ENCODE measurements at places on chromosomes 1 and 21. TPM values are rescaled to one million over a fixed set of nuclear protein-coding genes. Genes with fewer than 3 reads are reported as not detected.

DNA sequence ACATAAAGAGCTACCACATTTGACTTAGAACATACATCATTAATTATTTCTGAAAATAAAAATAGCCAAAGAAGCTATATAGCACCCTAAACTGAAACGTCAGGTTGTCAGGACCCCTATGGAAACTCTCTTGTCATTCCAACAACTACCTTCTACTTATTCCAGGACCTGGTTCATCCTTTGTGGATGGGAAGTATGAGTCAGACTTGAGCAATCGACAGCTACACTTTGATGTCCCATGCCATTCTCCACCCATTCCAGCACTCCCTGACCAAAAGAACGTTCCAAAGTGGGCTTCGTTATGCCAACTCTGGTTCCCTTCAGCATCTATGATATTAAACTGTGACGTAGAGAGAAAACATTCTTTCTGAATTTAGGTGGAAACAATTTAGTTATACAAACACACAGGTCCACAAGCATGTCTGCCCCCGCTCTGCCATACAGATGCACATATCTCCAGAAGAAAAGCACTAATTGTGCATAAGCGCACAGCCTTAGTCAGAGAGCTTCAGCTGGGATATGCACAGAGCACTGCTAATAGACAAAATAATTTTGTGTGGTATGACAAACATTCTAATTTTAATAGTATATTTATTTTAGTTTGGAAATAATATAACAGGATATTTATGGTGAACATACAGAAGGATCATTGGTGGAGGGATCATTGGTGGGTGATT is 723.1 kb upstream of the B3GALT2 start:
- DNase-seq, result no peak

DNA sequence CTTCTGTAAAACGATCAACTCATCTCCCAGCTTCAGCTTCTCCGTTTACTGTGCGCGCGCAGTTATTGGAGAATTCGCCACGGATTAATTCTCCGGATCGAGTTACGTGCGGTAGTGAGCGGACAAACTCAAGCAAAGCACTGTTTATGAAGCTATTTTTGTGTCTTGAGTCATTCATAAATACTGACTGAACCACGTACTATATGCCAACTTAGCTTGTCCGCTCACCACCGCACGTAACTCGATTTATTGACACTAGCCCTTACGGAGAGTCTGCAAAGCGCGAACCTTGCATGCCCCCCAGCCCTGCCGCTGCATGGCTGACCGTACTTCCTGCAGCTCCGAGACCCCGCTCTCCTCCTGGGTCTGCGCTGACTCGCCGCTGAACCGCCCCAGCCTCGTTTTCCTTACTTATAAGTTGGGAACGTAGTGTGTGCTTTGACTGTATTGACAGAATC is 773 bp downstream of the CHD1L start:
- peak; percentile 12 for DNase-seq

- DNase-seq, result no peak
Observed at GRCh38 chr21:42191064-42191463, 27.9 kb upstream of the ABCG1 start.

SLC6A17 gene
- total RNA-seq, result not detected

C1orf87 gene
- not detected for total RNA-seq

DNA sequence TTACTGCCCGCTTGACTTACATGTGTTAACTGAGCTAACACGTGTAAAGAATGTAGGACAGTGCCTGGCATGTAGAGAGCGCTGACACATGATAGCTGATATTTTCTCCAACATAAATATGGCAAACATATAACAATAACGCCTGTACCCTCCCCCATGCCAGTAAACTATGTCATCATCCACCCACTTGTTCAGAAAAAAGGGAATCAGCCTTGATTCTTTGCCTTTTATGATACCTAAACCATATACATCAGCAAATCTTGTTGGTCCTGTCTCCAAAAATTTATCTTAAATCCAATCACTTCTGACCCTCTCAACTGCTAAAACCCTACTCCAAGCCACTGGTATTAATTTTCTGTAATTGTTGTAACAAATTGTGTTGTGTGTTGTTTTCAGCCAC is 1.1 kb upstream of the ZNF692 start:
- no peak for DNase-seq

CHRM3 gene
- total RNA-seq, result 0.75 TPM

- DNase-seq, result no peak
Observed at GRCh38 chr1:39788426-39788757, 273 bp downstream of the BMP8B start.

- DNase-seq, result no peak
Observed at GRCh38 chr1:43786960-43787359, 79.6 kb downstream of the ST3GAL3 start.

DNA sequence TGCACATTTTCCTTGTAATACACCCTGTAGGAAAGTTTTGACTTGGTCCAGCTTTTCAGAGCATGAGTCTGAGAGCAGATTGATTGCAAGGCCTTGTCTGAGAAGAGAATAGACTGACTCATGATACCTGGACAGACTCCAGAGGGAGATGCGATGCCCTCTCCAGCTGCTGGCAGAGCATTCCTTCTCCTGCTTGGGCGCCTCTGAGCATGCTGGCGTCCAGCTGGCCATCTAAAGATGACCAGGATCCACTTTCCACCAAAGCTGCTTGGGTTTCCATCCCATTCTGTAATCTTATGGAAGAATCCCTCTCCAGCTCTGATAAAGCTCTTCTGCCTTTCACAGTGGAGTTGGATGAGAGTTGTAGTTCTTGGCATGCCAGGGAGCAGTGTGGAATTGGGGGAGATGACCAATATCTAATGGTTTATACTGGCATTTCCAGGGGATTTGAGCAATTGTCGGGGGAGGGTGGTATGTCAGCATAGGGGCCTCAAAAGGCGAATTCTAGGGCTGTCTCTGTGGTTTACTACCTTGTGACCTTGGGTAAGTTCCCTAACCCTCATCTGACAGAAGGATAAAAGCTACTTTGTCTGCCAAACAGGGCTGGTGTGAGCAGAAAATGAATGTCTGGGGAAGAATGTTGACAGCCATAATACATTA is 19.5 kb downstream of the SZRD1 start:
- DNase-seq, result no peak

CR1L gene
- not detected for total RNA-seq

GRCh38 chr1:35192853-35193664 is at the start of gene SFPQ:
TSS of gene SFPQ (minus strand) at chr1:35193145. CDS start at chr1:35193049, 96 bp downstream.
- DNase-seq, result peak; percentile 97

DNA sequence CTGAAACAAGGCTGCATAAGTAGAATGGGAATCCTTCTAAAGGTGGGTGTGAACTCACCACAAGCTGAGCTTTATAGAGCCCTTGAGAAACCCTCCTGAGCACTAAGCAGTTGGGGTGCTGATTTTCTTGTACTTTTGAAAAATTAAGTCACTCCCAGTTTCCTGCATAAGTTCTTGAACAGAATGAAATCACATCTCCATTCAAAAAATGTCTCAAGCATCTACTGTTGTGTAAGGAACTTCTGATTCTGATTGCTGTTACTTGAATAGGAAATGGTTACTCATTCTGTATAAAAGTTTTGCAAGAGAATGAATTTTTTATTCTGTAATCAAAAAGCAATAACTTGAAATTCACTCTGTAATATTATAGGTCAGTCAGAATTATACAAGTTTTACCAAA is 50.8 kb upstream of the WNT2B start:
- DNase-seq, result no peak

DNA sequence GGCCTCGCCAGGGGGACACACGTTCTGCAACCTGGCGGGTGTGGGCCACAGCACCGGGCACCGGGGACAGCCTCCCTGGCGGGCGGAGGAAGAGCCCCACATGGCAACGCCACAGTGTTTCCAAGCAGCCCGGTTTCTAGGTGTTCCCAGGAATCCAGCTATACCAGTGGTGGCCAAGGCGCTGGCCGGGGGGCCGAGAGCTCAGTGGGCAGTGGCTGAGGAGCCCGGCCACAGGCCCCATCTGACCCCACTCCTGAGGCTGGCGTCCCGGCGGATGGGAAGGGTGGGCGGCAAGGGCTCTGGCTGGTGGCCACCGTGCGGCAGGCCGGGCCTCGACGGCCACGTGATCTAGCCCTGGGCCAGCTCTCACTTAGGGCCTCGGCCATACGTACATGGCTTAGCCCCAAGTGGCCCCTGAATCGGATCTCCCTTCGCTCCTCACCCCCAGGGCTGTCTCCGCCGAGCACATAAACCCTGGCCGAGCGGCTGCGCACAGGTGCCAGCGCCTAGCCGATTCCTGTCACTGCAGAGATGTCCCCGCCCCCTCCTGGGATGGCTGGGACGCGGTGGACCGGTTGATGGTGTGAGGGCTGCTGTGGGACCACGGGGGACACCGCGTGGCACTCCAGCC is 68.7 kb downstream of the MORN1 start:
- DNase-seq, result no peak

DNA sequence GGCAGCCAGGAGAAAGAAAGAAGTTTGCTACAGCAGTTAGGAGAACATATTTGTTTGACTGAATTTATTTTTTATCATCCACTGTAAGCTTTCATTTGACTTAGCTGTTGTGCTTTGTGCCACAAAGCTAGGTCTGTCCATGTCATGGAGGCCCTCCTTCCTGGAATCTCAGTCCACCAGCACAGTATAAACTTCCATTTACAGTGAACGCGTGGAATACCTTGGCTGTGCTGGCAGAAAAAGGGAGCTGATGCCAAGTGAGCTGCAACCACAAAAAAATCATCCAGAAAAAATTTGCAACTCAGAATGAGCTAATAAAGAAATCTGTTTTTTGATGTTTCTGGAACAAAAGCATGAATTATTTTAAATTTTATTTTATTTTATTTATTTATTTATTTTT is 72.6 kb downstream of the ATP6V1G3 start:
- no peak for DNase-seq

CELA2B gene
- not detected for total RNA-seq

DNA sequence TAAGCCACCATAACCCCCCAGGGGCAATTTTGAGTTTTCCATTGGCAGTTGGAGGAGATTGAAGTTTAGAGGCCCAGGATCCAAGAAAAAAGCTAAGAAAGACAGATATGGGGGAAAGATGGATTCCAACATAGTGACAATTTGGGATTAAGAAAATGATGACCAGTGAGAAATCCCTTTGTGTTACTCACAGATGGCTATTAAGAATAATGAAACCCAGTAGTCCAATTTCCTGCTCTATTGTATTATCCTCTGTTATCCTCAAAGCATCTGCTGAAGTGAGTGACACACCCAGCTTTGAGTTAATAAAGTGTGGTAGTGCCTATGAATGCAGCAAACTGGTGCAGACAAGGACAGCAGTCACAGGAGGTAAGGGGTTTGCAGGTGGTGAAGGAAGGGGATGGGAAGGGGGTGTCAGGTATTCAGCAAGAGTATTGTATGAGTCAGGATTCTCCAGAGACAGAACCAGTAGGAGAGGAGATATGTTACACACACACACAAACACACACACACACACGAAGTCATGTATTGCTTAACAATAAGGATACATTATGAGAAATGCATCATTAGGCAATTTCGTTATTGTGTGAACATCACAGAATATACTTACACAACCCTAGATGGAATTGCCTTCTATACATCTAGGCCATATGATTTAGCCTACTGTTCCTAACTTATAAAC is 112.4 kb upstream of the VANGL1 start:
- no peak for DNase-seq

DNA sequence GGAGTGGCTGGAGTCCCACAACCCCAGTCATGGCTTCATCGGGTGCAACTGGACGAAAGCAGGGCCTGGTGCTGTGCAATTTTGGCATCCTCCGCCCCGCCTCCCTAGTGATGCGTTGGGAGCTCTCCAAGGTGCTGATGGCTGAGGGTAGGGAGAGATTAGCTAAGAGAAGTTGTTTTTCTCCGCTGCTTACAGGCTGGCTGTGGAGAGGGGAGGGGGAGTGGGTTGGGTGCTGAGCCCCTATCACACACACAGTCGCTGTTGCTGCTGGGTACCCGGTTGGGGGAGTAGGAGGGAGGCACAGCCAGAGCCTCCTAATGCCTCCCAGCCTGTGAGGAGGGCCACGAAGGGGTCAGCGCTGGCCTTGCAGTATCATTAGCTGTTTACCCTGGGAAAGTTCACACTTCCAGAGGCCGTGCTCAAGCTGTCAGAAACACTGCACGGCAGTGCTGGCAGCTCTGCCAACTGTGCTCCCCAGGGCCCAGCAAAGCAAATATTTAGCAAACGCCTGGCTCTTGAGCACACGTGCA is 110.0 kb downstream of the GRIK3 start:
- DNase-seq, result peak; percentile 5

- DNase-seq, result peak; percentile 66
Observed at GRCh38 chr1:15304708-15305467, 57.9 kb downstream of the FHAD1 start.

- no peak for DNase-seq
Observed at GRCh38 chr1:96358057-96358456, 363.5 kb upstream of the PTBP2 start.

PDE4B gene
- total RNA-seq, result 46.3 TPM

NHLH1 gene
- not detected for total RNA-seq

Measured in T-cell (primary cell).